ENCODE measurements at places on chromosomes 12 and 14.
A peak's percentile ranks its signal among the peaks of the same experiment; 100 is the strongest.

GRCh38 chr12:44240186-44240585, 404.3 kb downstream of the TMEM117 start:
- DNase-seq, result no peak

- no peak for DNase-seq
These were observed 710.6 kb upstream of the TMEM132C start for GRCh38 chr12:127556231-127556886.

GRCh38 chr14:65229748-65230728, 127.7 kb upstream of the MAX start:
- no peak for DNase-seq

DNA sequence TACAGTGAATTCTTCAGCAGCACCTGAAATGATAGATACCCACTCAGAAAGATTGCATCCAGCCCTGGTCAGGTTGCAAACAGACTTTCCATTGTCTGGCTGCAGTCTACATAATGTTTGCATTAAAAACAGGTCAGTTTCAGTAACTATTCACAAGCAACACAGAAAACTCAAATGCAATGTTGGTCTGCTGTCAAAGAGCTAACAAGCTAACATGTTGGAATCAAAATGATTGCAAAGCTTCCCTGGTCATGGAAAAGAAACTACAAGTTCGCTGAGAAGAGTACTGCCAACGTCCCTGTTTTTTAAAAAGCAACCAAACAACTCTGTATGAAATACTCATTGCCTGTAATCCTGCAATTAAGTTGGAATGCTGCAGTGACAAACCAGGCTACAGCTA, 374.7 kb downstream of the ADAMTS20 start:
- no peak for DNase-seq

- no peak for DNase-seq
These were observed 6.8 kb downstream of the TDRD9 start for GRCh38 chr14:103935102-103935501.

- DNase-seq, result no peak
These were observed 12.5 kb upstream of the TNFAIP2 start for GRCh38 chr14:103110681-103111231.

DNA sequence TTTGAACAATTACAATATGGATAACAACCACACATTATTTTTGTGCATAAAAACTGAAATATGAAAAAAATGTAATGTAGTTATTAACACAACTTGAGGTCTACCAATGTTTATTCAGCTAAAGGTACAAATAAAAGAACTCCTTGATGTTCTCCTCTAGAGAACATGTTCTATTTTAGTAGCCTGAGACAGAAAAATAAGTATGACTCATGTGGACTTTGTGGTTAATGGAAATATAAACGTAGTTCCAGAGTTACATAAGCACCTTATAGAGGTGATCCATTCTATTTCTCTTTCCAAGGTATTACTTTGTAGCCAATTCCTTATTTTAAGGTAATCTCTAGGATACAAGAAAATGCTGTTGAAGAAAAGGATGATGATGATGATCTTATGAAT, 25.7 kb downstream of the ALKBH1 start:
- no peak for DNase-seq

- DNase-seq, result no peak
These were observed 2.0 kb upstream of the NECAP1 start for GRCh38 chr12:8080120-8080519.

DNA sequence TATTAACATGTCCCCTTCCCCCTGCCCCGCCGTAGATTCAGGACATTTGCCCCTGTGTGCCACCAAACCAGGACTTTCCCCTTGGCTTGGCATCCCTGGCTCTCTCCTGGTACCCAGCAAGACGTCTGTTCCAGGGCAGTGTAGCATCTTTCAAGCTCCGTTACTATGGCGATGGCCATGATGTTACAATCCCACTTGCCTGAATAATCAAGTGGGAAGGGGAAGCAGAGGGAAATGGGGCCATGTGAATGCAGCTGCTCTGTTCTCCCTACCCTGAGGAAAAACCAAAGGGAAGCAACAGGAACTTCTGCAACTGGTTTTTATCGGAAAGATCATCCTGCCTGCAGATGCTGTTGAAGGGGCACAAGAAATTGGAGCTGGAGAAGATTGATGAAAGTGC, 28.9 kb downstream of the HRK start:
- no peak for DNase-seq

- DNase-seq, result no peak
These were observed 6.5 kb upstream of the PRDM4 start for GRCh38 chr12:107767466-107767865.

GRCh38 chr12:112418273-112418607, 507 bp upstream of the PTPN11 start:
- no peak for DNase-seq

DNA sequence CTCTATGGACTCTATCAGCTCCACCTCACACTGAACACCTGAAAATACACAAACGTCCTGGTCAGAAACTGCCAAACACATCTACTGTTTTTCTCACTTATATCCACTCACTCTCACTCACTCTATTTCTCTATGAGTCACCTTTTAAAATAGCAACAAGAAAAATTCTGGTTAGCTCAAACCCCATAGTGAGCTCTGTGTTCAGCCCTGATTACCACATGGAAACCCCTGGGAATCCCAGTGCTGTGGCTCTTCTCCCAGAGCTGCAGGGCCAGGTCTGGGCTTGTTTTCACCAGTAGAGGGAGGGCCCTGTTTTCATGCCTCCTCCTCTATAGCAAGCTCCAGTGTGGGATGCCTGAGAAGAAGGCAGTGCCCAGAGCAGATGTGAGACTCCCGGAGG, 1126.1 kb downstream of the TMEM121 start:
- DNase-seq, result no peak

DNA sequence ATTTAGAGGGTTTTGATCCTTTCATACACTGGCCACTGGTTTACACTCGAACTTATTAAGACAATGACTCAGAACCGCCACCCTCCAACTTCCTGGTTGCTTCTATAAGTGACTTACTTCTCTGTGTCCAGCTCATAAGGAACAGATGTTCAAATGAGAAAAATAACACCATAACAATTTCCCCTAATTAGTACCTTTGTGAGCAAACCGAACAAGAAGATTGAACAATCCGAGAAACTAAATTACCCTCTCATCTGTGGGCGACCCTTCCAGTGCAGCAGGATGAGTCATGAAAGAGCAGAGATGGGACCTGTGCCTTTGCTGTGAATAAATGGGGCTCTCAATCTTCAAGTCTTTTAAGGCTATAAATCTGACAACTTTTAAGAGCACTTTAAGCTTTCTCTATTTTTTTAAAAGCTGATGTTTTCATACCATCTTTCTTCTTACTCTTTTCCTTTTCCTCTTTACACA, 146.8 kb upstream of the RASSF8 start:
- DNase-seq, result no peak

DNA sequence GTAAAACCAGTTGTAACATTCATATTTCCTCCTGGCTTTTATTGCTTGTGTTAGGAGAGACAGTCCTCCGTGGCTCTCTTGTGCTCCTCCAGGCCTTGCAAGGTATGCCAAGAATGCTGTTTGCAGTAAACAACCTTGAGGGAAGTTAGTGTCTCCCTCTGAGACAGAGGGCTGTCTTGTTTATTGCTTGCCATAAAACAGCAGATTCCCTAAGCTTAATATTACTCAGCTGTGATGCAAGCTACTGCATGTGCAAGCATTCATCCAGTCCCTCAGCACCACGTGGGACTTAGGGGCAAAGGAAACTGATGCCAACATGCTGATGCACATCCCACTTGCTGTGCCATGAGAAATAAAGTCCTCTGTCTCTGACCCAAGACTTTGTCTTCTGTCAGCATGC, 6.6 kb downstream of the POMT2 start:
- DNase-seq, result no peak

DNA sequence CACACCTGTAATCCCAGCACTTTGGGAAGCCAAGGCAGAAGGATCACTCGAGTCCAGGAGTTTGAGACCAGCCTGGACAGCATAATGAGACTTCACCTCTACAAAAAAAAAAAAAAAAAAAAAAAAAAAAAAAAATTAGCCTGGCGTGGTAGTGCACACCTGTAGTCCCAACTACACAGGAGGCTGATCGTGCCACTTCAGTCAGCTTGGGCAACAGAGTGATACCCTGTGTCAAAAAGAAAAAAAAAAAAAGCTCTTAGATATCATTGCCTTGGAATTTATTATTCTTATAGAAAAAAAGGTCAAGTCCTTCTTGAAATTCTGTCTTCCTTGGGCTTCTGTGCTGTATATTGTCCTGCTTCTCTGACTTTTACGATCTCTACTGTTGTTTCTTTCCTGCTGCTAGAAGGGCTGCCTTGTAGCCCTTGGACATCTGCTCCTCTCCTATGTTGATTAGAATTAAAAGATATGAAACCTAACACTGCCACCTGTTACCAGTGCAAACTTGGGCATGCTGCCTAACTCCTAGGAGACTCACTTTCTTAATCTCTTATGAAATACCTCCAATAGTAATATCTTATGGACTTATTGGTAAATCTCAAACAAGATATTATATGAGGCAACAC, 5.7 kb downstream of the TMEM19 start:
- no peak for DNase-seq

GRCh38 chr14:105710119-105711043, 184.0 kb downstream of the TMEM121 start:
- DNase-seq, result no peak

DNA sequence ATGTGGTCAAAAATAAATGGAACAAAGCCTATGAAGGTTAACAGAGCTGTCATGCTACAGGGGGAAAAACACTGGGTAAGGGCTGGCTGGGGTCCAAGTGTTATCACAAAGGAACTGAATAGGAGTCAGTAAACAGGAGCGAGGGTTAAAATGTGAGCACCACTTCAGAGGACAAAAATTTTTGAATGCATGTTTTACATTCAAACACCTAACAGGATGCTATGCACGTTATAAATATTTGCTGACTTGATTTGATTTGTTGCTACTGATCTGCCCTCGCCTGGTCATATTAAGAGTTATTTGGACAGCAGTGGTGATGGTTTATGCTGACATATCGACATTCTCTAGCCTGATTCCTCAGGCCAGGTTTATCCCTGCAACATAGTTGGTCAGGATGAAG, 7.4 kb upstream of the KTN1 start:
- no peak for DNase-seq

- DNase-seq, result no peak
These were observed 119.6 kb downstream of the PLXNC1 start for GRCh38 chr12:94267921-94268471.

DNA sequence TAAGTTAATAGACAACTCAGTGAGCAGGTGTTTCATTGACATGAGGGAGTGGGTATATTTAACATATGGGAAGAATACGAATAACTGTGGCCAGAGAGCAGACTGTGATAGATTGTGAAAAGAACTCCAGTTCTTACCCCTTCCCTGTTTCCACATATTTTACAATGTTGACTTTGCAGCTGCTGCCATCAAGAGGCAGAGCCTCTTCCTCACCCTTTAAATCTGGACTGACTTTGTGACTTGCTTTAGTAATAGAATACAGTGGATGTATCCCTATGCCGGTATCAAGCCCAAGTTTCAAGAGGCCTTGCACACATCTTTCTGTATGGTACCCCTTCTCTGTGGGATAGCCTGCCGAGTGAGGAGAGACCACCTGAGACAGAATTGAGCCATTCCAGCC, 356.7 kb downstream of the ETNK1 start:
- no peak for DNase-seq

- DNase-seq, result no peak
These were observed 39.0 kb downstream of the DCAF4 start for GRCh38 chr14:72965249-72965648.

DNA sequence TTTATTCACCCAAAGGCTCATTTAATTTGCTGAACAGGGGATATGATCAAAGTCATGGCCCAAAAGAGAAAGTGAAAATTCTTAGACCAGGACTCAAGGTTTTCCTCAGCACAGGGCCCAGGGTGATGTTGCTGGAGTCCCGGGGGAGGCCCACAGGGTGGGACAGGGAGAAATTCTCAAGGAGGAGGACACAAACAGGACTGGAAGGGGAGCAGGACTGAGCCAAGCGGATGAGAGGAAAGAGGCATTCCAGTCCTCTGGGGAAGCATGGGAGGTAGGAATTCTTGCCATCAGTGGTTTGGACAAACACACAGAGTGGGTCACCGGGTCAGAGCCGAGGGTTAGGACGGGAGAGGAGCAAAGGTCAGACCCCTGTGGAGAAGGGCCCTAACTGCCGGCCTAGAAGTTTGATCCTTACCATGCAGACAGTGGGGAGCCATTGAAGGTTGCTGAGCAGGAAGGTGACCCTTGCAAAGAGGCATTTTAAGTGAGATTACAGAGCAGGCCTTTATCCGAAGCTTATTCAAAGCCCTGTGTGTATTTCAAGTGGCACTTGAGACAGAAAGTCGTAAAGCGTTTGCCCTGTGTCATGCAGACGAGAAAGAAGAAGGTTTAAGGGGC, 68.4 kb upstream of the PTGR2 start:
- peak; percentile 24 for DNase-seq

DNA sequence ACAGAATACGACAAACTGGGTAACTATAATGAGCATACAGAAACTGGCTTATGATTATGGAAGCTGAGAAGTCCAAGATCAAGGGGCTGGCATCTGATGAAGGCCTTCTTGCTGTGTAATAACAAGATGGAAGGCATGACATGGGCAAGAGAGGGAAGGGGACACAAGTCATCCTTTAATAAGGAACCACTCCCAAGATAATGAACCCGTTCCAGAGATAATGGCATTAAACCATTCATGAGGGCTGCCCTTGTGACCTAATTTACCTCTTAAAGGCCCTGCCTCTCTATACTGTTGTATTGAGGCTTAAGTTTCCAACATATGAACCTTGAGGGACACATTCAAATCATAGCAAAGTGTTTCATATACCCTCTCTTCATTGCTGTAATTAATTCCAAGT, 4.6 kb upstream of the VTI1B start:
- DNase-seq, result no peak

DNA sequence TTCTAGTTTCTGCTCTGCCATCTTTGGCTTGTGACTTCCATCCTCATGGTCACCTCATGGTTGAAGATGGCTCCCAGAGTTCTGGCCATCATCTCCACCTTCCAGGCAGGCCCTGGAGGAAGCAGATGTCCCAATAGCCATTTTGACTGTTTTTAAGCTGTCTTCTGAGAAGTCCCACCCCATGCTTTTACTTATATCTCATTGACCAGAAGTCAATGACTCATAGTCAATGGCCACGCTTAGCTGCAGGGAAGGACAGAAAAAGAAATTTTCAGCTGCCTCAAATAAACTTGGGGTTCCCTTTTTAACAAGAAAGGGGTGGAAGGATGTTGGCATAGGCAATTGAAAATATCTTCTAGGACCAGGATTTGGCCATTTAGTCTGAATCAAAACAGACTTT, 168.1 kb downstream of the AACS start:
- no peak for DNase-seq

DNA sequence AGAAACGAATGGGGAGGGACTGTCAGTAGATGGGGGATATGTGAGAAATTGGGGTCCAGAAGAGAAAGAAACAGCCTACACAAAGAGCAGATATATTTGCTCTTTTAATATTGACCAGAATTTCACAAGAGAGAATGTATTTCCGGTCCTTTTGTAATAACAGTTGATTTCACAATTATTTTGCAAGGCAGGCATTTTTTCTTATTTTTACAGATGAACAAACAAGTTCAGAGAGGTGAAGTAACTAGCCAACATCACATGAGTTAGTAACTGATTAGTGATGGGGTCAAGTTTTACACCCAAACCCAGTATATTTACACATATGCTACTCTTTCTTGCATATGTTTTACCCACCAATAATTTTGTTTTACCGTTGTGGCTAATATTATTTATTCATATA, 188.2 kb downstream of the NAV3 start:
- no peak for DNase-seq
